ENCODE measurements at places on chromosomes 2 and 18.

DNA sequence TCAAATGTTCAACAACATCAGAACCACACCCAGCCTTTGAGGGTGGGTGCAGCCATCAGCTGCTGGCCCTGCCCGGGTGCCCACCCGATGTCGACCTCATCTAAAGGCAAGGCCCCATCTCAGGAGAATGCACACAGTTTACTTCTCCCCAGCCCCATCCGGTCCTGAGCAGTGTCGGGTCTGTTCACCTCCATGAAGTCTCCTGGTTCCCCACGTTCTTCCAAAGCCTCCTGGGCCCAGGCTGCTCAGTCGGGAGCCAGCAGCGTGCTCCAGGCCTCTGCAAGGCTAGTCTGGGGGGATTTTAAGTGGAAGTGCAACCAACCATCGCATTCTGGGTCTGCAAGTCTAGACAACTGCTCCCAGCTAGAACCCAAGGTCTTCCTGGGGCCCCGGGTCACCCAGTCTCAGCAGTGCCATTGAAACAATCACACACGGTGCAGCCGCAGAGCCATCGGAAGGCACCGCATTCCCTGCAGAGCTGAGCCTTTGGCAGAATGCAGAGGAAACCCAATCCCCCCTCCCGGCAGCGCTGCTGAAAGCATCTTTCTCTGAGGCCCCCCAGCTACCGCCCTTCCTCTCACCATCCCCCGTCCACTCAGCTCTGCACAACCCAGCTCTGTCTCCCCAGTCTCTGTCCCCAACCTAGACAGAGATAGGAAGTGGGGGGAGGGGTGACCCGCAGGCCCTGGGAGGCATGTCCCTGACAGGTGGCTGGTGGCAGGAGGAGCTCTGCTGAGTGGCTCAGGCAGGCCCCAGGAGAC lies 8.5 kb downstream of the ESPNL start:
- no peak for DNase-seq

- DNase-seq, result no peak
Observed at GRCh38 chr2:97765933-97766332, 52.6 kb downstream of the ZAP70 start.

GRCh38 chr2:179478771-179479170 lies 214.1 kb upstream of the SESTD1 start:
- DNase-seq, result no peak

GRCh38 chr2:62933398-62933917 lies 117.2 kb upstream of the OTX1 start:
- no peak for DNase-seq

DNA sequence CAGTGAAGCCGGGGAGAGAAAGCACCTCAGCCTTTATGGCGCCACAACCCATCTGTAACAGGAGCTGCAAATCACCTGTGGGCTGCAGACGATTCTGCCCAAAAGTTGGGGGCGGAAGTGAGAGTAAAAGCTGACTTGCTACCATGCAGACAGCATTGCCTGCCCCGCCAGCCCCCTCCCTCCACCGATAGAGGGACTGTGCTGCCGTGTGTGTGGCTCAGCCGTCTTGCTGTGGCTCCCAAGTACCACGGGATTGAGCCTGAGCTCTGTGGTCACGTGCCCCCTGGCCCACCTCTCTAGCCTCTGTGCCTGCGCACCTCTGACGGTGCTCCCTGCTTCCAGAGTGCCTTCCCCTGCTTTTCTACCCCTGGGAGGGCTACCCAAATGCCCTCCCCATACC lies 79.6 kb downstream of the GLI2 start:
- DNase-seq, result no peak

GRCh38 chr2:98311771-98312545 lies 34.3 kb upstream of the CNGA3 start:
- DNase-seq, result no peak

DNA sequence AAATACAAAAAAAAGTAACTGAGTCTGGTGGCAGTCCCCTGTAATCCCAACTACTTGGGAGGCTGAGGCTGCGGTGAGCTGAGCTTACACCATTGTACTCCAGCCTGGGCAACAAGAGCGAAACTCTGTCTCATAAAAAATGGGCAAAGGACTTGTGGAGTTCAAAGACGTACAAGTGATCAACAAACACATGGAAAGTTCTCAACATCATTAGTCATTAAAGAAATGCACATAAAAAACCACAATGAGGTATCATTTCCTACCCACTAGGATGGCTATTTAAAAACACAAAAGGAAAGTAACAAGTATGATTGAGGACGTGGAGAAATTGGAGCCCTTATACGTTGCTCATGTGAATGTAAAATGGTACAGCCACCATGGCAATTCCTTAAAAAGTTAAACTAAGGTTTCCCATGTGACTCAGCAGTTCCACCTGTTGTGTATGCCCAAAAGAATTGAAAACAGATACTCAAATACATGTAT lies 52.3 kb downstream of the RAB10 start:
- no peak for DNase-seq

GRCh38 chr2:160406591-160407392 lies 86.8 kb downstream of the RBMS1 start:
- peak; percentile 87 for DNase-seq

GRCh38 chr18:48948112-48949049 lies 2.4 kb downstream of the SMAD7 start:
- peak; percentile 65 for DNase-seq

DNA sequence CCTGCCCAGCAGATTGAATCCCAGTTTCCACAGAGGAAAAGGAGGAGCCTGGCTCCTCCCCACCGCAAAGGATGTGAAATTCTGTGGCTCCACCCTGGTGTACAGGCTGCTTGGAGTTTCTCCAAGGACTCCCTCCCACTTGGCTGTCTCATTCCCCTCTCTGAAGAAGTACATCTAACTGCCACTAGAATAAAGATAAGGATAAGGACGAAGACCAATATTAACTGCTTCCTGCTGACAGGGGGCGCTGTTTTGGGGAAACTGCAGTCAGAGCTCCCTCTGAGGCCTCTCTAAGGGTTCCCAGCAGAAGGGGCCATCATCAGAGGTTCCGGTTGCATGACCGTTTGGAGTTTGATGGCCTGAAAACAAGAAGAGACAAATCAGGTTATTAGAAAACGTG lies 790.9 kb downstream of the CPS1 start:
- no peak for DNase-seq

GRCh38 chr2:5889519-5889918 lies 197.3 kb downstream of the SOX11 start:
- no peak for DNase-seq

- no peak for DNase-seq
Observed at GRCh38 chr18:72542984-72543356, 1.2 kb downstream of the CBLN2 start.

Measured in CD4-positive, alpha-beta T cell treated with Interleukin-1 beta for 1 hour (primary cell).